ENCODE measurements at places on chromosomes 2 and 18.
A peak's percentile ranks its signal among the peaks of the same experiment; 100 is the strongest.

DNA sequence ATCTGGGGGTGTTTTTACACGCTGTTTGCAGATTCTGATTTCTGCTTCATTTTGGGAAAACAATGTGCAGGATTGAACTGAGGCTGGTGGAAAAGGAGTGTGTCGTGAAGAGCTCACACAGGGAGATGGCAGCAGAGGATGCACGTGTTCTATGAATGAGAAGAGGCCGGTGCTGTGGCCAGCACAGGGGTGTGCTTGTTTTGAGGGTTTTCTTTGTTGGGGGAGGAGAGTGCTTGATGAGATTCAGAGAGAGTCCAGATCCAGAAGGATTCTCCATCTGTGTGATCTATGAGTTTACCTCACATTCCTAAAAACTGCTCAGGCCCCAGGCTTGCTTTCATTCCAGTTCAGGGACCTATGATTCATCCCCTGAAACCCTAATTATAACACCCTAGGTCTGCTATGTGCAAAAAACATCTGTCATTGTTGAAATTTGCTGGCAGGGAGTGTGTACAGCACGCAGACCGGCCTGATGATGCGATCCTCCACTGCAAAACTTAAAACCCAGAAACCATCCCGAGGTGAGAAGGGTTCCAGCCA, 12.1 kb downstream of the TGFA start:
- peak; percentile 85 for DNase-seq

DNA sequence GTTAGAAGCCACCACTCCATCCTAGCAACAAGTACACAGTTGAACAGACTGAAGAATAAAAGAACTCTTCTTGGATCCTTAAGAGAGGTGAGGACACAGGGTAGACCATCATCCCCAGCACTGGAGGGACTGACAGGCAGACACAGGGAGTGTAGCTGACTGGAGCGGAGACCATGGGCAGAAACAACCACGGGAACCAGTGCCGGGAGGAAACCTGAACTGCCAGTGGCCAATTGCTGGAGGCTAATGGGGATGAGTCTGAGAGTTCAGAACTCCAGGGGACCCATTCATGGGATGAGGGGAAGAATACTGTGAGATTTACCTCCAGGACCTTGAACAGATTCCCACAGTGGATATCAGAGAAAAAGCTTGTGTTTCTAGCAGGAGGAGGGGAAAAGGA, 76.8 kb downstream of the HS6ST1 start:
- DNase-seq: no peak

DNA sequence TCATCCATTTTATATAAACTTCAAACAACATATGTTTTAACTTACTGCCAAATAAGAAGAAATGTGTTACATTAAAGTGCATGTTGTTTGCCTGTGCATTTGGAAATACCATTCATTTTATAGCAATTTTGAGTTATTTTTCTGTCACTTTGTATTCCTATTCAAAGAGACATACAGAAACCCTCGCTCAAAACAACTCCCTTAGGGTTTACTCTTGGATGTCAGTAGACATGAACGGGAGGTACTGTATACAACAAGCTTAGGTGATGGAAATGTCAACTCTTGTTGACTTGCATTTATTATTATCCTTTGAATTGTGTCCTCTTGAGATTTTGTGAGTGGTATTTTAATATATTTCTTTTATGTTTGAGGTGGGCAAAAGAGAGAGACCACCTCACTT, 132.3 kb downstream of the CAMKMT start:
- DNase-seq: no peak

DNA sequence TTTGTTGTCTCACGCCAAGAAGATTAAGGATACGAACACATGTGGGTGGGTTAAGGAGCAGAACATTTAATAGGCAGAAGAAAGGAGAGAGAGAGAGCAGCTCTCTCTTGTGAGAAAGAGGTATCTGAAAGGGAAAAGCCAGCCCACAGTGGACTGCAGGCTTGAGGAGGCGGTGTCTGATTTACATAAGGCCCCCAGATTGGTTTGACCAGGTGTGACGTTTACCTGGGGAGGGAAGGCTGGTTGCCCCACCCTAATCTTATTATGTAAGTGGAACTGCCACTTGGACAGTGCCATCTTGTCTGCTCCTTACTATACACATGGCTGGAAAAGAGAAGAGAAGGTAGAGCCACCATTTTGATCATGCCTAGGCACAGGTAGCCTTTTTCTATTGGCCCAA, 189.2 kb downstream of the NCK2 start:
- peak; percentile 34 for DNase-seq
